ENCODE measurements at places on chromosomes 1 and 21.

DNA sequence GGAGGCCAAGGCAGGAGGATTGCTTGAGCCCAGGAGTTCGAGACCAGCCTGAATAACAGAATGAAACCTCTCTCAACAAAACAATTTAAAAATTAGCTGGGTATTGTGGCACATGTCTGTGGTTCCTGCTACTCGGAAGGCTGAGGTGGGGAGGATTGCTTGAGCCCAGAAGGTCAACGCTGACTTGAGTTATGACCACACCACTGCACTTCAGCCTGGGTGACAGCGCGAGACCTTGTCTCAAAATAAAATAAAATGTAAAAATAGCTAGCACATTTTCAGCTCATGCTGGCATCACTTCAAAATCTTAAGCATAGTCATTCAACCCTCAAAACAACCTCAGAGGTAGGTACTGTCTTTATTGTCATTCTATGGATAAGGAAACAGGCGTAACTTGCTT is 6.4 kb downstream of the JAK1 start:
- DNase-seq: no peak

DNA sequence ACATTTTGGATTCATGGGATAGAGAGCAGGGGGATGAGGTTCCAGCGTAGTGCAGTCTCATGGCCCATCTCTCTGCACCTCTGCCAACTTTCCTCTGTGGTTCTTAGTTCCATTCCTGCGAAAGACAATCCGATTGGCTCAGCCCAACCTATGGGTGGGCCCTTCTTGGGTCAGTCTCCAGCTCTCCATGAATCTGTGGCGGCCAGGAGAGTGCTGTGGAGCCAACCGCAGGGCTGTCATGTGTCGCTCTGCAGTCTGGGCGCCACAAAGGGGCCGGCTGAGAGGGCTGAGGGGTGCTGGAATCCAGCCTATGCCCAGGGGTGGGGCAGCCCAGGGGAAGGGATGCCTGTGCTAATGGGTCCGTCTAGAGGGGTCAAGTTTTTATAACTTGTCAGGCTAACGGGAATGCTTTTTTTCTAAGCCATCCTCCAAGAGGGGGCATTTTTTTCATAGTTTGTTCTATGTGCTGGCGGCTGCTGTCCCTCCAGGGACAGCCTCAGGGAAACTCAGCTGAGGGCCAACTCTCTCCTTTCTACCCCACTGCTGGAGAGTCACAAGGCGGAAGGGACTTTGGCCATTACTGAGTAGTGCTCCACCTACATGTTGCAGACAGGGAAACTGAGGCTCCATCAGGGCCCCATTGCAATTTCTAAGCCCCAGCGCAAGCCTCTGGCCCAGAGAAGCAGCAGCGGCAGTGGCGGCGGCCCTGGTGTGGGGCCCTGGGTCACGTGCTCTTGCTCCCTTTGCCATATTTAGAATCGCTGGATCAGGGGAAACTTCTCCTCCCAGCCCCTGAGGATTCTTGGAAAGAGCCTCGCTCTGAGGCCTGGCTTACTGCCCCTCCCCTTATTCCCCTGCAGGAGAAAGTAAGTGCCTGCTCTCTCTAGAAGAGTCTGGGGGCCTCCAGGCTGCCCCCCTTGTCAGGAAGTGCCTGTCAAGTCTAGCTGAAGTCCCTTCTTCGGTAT is 23.4 kb downstream of the KCNQ4 start:
- peak; percentile 85 for DNase-seq

GRCh38 chr1:154179946-154180687 is 11.8 kb downstream of the TPM3 start:
- DNase-seq: no peak

DNA sequence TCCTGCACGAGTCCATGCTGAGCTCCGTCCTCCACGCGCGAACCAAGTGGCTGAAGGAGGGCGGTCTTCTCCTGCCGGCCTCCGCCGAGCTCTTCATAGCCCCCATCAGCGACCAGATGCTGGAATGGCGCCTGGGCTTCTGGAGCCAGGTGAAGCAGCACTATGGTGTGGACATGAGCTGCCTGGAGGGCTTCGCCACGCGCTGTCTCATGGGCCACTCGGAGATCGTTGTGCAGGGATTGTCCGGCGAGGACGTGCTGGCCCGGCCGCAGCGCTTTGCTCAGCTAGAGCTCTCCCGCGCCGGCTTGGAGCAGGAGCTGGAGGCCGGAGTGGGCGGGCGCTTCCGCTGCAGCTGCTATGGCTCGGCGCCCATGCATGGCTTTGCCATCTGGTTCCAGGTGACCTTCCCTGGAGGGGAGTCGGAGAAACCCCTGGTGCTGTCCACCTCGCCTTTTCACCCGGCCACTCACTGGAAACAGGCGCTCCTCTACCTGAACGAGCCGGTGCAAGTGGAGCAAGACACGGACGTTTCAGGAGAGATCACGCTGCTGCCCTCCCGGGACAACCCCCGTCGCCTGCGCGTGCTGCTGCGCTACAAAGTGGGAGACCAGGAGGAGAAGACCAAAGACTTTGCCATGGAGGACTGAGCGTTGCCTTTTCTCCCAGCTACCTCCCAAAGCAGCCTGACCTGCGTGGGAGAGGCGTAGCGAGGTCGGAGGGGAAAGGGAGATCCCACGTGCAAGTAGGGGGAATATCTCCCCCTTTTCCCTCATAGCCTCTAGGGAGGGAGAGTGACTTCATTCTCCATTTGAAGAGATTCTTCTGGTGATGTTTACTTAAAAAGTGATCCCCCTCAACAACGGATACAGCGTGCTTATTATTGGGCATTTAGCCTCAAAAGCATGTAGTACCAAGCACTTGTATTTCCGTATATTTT is 991 bp downstream of the PRMT6 start:
- peak; percentile 89 for DNase-seq

GRCh38 chr1:39650431-39650830 is 11.0 kb upstream of the HEYL start:
- DNase-seq: peak; percentile 16

DNA sequence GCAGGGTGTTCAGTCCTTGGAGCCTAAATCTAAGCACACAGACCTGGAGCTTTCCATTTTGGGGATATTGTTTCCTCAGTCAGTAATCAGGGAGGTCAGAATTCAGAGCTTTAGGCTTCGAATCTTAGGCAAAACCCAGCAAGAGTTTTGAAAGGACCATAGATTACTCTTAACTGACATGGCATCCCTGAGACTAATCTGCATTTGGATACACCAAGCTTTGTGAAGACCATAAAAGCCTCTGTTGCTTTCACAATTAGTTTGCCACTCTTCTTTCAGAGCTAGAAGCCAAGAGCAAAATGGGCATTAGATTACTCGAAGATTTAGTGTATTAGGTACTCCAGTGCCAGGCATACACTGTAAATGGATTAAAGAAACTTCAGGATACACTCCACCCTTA is 131.8 kb upstream of the GREM2 start:
- no peak for DNase-seq
